ENCODE measurements at places on chromosomes 12 and 14.
A peak's percentile ranks its signal among the peaks of the same experiment; 100 is the strongest.

GRCh38 chr12:130357729-130358330 is 20.1 kb downstream of the PIWIL1 start:
- no peak for DNase-seq

GRCh38 chr12:71125949-71126348 is 31.9 kb downstream of the TSPAN8 start:
- no peak for DNase-seq

GRCh38 chr14:50836515-50836914 is 5.6 kb upstream of the NIN start:
- no peak for DNase-seq

- DNase-seq = peak; percentile 5
These were observed 121.2 kb upstream of the LRIG3 start for GRCh38 chr12:59041241-59042121.

- DNase-seq = no peak
These were observed 1.8 kb upstream of the TMEM19 start for GRCh38 chr12:71684081-71684480.

DNA sequence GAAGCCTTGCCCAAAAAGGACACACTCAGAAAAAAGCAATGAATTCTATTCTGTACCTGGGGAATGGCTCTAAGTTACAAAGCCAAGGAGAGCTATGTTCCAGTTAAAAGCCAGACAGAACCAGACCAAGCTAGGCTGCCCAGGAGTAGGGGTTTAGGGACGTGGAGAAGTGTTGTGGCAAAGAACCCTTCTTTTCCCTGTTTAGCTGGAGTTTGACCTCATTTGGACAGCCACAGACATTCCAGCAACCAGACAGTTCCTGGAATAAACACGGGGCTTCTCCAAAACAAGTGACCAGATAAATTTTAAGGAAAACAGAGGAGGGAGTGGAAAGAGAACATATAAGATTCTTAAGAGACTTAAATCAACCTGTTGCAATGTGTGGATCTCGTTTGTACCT is 62.3 kb downstream of the GCH1 start:
- DNase-seq = no peak

GRCh38 chr14:81200054-81200453 is 20.7 kb downstream of the GTF2A1 start:
- DNase-seq = no peak

All from NCI-H446 (cell line).